ENCODE measurements at places on chromosomes 3 and 15. TPM values are rescaled to one million over a fixed set of nuclear protein-coding genes. Genes with fewer than 3 reads are reported as not detected.

GRCh38 chr3:44114142-44114541 is 127.5 kb upstream of the TOPAZ1 start:
- no peak for DNase-seq

- no peak for DNase-seq
These were observed 45.0 kb downstream of the EEFSEC start for GRCh38 chr3:128198313-128198712.

DNA sequence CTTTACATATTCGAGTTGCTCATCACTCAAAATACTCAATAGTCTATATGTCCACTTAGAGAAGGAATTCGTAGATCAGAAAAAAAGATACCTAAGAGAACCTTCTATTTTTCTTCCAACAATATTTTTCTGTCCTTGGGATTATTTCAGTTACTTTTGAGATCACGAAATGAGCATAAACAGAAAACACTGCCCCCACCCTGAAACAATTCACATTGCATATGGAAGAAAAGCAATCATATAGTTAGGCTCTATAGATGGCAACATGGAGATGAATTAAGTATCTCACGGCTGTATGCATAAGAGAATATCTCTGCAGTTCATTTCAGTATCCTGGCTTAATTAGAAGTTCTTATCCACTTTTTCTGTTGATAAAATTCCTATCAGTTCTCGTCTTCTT is 391.1 kb downstream of the FGF12 start:
- no peak for DNase-seq

DNA sequence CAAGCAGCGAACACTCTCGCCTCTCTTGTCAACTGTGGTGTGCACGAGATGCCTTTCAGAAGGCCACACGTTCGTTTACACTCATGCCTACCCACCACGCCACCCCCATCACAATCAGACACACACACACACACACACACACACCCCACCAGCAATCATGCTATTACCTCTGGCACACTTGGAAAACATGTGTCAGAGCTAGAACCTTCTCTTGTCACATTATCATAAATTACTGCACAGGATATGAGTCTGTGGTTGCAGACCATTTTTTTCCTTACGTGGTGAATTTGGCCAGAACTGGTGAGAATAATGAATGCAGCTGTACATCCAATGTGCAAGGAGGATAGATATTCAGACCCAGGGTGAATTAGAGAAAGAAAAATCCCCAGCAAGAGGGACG is 52.4 kb downstream of the TRIM69 start:
- DNase-seq, result no peak

DNA sequence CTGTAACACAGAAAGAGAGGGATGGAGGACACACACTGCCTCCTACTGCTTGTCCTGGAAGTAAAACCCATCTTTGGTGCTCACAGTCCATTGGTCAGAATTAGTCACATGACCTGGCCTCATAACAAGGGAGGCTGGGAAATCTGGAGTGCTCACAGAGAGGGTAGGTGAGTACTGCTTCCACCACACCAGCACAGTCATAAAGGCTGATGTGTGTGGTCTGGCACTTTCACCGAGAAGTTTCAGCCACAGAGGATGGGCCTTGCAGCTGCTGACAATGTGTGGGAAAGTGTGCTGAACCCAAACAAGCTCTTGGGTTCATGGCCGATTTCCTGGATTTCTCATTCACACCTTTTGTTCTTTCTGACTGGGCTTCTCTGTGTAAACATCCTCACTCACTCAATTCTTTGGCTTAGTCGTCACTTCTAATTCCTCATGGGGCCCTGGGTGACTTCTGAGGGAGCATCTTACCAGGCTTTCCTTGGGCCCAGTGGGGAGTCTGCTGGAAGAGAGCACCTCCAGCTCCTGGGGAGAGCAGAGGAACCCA is 100.7 kb downstream of the ASB7 start:
- DNase-seq, result no peak

DNA sequence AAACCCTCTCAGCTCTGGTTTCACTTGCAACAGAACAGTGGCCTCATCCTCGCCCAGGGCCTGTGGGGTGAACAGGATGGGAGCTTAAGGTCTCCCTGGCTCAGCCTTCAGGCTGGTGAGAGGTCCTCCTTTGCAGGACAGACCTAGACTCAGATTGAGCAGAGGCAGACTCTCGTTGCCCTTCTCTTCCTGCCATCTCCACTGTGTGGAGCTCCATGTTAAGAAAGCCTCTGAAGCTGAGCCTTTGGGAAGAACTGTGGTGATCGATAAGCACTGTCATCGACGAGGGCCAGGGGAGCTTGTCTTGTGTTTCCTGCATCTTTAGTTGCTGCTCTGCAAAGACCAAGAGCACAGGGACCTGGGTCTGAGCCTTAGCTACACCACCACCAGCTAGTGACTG is 37.8 kb upstream of the GRIP2 start:
- DNase-seq, result no peak

Gene ARPC4
- polyA plus RNA-seq, result 75.6 TPM

Gene SNAP23
- polyA plus RNA-seq, result 57.2 TPM

Gene ZIC1
- polyA plus RNA-seq, result 24.8 TPM

Gene COL7A1
- 6.4 TPM for polyA plus RNA-seq

All from forelimb muscle (tissue), 1 donor.